ENCODE measurements at places on chromosomes 11 and 22.

DNA sequence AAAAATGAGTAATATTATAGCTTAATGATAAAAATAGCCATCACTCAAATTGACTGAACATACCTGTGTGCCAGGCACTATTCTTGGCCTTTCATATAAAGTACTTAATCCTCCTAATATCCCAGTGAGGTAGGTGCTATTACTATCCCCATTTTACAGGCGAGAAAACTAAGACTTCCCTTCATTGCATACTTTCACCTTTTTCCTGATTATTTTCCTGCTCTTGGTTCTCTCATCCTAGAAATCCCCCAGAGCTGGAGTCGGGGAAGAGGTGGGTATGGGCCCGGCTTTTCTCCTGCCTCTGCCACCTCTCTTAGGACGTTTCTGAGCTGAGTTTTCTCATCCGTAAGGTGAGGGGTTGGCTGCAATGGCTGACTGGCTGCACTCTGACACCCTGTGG, 2.2 kb downstream of the NPTXR start:
- peaks cover 19% of the 10 kb centered on the region for H3K27me3 ChIP-seq
- H3K4me1 ChIP-seq, result peaks cover 3% of the 10 kb centered on the region
- DNase-seq, result no peak
- H3K27ac ChIP-seq, result no peak overlapping the region
- no peaks in the 10 kb centered on the region for H3K36me3 ChIP-seq

DNA sequence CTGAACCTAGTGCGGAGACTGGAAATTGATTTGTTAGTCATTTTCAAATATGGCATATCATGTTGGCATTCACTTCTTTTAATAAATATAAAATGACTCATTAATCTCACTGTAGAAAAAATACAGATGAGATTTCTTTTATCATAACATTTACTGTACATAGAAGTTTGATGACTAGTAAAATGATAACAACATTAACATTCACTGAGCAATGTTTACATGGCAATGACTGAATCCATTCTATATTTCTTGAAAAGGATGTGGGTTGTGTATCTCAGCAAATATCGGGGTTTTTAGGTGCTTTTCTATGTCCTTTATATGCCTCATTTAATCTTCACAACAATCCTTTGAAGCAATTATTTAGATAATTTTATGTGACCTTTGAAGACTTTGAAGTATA, 920.9 kb upstream of the FAT3 start:
- H3K4me3 ChIP-seq, result no peak overlapping the region
- no peaks in the 10 kb centered on the region for H3K27me3 ChIP-seq
- no peaks in the 10 kb centered on the region for H3K36me3 ChIP-seq
- no peaks in the 10 kb centered on the region for H3K4me1 ChIP-seq
- no peak overlapping the region for H3K27ac ChIP-seq

DNA sequence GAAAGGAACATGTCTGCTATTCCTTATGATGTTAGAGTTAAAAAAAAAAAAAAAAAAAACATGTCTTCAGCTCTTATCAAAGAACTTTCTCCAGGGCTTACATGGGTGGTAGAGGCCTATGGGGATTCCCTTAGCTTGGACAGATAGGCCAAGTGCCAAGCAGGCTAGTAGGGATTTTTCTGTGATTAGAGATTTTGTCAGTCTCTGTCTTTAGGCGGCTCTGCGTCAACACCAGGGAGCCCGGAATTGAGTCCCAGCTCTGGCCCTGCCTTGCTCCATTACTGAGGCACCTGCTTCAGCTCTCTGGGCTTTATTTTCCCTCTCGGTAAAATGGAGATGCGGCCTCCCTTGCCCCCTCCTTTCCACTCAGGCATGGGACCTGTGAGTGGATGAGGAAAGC, 13.1 kb downstream of the CRY2 start:
- no peaks in the 10 kb centered on the region for H3K36me3 ChIP-seq
- H3K27ac ChIP-seq, result no peak overlapping the region
- peaks cover 28% of the 10 kb centered on the region for H3K4me1 ChIP-seq
- no peak for DNase-seq
- H3K27me3 ChIP-seq, result no peaks in the 10 kb centered on the region

GRCh38 chr22:19106886-19107729, 15.1 kb downstream of the DGCR2 start:
- no peaks in the 10 kb centered on the region for H3K27me3 ChIP-seq
- H3K27ac ChIP-seq, result no peak overlapping the region
- H3K4me1 ChIP-seq, result no peaks in the 10 kb centered on the region

DNA sequence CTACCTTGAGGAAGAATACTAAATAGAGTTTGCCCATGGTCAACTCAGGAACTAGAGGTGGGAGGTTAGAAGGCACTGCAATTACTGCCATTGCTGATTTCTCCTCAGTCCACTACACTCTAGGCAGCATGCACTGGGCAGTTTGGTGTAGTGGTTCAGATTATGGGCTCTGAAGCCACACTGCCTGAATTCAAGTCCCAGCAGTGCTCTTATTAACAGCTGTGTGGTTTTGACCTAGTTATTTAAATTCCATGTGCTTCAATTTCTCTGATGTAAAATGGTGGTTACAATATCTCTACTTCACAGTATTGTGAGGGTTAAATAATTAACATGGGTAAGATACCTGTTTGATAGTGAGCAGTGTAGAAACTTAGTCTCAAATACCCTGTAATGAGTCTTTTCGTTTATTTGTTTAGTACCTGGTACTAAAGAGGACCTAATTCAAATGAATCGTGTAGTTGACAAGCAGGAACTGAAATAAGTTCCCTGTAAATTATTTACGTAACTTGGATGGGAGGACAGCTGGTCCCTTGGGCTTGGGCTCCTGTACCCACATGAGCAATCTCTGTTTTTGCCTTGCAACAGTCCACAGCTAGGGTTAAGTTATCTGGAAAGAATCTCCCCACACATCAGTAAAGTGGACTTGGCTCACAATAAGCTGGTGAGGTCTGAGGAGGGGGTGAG, 17.8 kb downstream of the PRR5L start:
- H3K4me3 ChIP-seq, result no peak overlapping the region
- no peaks in the 10 kb centered on the region for H3K36me3 ChIP-seq
- peaks cover 29% of the 10 kb centered on the region for H3K27me3 ChIP-seq
- no peaks in the 10 kb centered on the region for H3K4me1 ChIP-seq

- DNase-seq, result no peak
- no peak overlapping the region for H3K4me3 ChIP-seq
- H3K4me1 ChIP-seq, result no peaks in the 10 kb centered on the region
- H3K27ac ChIP-seq, result no peak overlapping the region
- H3K36me3 ChIP-seq, result no peaks in the 10 kb centered on the region
These were observed 36.3 kb upstream of the SORL1 start for GRCh38 chr11:121415856-121416255.

GRCh38 chr11:122150216-122151124, 34.5 kb upstream of the BLID start:
- H3K4me1 ChIP-seq, result peaks cover 24% of the 10 kb centered on the region
- no peak overlapping the region for H3K4me3 ChIP-seq
- H3K27me3 ChIP-seq, result no peaks in the 10 kb centered on the region
- H3K36me3 ChIP-seq, result peaks cover 23% of the 10 kb centered on the region

DNA sequence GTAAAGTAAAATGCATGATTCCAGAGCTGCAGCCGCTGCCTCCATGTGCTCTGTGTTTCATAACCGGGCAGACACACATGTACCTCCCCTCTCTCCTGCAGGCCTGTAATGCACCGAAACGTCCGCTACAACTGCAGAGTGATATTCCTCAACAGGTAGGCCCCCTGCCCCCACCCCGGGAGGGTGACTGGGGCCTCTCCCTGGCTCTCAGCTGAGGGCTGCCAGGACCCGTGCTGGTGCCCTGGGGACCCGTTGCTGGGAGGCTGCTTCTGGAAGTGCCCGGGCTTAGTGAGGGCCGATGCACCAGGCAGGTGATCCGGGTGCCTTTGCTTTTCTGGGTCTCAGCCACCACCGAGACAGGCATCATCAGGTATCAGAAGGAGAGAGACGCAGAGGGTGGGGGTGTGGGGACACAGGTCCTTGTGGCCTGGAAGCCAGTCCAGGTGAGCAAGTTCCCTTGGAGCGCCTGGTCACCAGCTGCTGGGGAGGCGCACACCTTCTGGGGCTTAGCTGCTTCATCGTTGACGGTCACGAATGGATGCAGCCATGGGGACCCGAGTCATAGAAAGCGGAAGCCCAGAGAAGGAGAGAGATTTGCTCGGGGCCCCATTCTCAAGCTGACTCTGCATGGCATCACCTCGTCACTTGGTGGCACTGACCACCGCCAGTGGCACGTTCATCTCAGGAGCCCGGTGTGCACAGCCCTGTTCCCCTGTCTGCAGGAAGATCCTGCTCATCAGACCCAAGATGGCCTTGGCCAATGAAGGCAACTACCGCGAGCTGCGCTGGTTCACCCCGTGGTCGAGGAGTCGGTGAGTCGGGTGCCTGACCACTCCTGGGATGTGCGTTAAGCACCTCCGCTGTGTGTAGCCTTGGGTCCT, 10.6 kb downstream of the NADSYN1 start:
- no peak overlapping the region for H3K27ac ChIP-seq
- no peaks in the 10 kb centered on the region for H3K27me3 ChIP-seq
- H3K4me3 ChIP-seq, result no peak overlapping the region
- no peaks in the 10 kb centered on the region for H3K4me1 ChIP-seq
- no peak for DNase-seq
